ENCODE measurements at places on chromosomes 6 and 20.

DNA sequence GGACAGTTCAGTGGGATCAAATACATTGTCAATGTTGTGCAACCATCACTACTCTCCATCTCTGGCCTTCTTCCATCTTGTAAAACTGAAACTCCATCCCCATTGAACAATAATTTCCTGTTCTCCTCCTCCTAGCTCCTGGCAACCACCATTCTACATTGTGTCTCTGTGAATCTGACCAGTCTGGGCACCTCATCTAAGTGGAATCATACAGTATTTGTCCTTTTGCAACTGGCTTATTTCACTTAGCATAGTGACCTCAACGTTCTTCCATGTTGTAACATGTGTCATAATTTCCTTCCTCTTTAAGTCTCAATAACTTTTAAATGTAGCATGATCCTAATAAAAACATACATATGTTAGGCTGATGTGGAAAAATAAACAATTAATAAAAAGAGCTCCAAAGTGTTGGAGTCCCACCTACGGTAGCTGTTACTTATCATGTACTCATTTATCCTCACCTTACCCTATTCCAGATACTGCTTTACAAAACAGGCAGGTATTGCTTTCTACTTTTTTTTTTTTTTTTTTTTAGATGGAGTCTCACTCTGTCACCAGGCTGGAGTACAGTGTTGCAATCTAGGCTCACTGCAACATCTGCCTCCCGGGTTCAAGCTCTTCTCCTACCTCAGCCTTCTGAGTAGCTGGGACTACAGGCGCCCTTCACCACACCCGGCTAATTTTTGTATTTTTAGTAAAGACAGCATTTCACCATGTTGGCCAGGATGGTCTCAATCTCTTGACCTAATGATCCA lies 91.9 kb downstream of the TNFAIP3 start:
- DNase-seq: no peak
- H3K4me3 ChIP-seq: no peak overlapping the region
- H3K4me1 ChIP-seq: no peaks in the 10 kb centered on the region
- H3K27me3 ChIP-seq: no peaks in the 10 kb centered on the region

- no peak overlapping the region for H3K4me3 ChIP-seq
- peaks cover 45% of the 10 kb centered on the region for H3K4me1 ChIP-seq
- peak; percentile 78 for DNase-seq
- H3K27ac ChIP-seq: peak overlapping the region; percentile 54
Observed at GRCh38 chr6:57262901-57263694, 41.0 kb upstream of the RAB23 start.

DNA sequence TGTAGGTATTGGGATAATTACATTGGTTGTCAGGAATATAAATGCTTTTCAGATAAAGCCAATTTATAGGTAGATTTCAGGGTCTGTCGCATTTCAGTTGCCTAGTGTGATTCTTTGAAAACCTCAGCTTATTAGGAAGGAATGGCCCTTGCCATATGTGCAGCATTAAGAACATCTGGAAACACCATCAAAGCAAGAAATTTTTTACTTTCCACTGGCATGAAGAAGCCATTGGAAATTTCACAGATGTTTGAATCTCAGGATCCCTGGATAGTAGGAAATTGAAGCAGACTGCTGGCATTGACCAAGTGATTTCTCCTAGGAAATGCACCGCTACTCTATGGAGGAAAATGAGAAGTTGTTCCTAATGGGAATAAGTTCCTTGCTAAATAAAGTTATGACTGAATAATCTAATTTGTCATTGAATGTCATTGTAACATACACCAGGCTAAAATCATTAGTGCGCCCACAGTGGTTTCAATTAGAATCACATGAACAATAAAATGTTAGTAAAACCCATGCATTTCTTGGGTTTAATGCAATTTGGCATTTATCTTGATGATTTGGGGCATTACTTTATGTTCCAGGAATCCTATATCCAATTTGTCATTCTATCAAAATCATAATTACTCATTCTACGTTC lies 950.1 kb downstream of the EPHA7 start:
- no peaks in the 10 kb centered on the region for H3K4me1 ChIP-seq
- H3K27me3 ChIP-seq: no peaks in the 10 kb centered on the region
- no peaks in the 10 kb centered on the region for H3K36me3 ChIP-seq
- no peak for DNase-seq

- no peaks in the 10 kb centered on the region for H3K36me3 ChIP-seq
- H3K4me3 ChIP-seq: no peak overlapping the region
- no peak overlapping the region for H3K27ac ChIP-seq
- no peak for DNase-seq
- peaks cover 6% of the 10 kb centered on the region for H3K4me1 ChIP-seq
Observed at GRCh38 chr6:51302431-51302830, 483.8 kb downstream of the TFAP2B start.

DNA sequence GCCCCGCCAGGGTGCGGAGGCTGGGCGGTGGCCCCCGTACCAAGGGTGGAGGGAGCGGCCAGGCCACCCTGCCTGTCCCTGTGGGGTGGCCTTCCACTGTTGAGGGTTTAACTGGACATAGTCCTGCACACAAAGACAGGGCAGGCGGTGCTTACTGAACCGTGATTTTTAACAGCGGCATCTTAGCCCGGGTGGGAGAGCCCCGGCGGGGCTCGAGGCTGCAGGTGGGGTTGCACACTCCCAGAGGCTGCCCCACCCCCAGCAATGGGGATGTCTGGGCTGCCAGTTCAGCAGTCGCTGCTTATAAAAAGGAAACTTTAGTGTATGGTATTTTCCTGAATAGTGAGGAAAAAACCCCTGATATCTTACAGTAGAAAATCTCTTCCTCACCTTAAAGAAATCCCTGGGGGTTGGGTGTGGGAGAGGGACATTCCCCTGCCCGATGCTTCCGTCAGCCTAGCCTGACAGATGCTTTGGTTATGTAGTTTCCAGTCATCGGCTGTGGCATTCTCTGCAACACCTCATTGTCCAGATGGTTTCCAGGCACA lies 79.4 kb downstream of the IRF4 start:
- H3K36me3 ChIP-seq: no peaks in the 10 kb centered on the region
- H3K4me1 ChIP-seq: no peaks in the 10 kb centered on the region
- H3K27ac ChIP-seq: no peak overlapping the region
- peaks cover 19% of the 10 kb centered on the region for H3K27me3 ChIP-seq

GRCh38 chr20:38729767-38730166 lies 5.5 kb downstream of the SLC32A1 start:
- DNase-seq: no peak
- no peak overlapping the region for H3K4me3 ChIP-seq
- peaks cover 4% of the 10 kb centered on the region for H3K4me1 ChIP-seq
- H3K27ac ChIP-seq: no peak overlapping the region

DNA sequence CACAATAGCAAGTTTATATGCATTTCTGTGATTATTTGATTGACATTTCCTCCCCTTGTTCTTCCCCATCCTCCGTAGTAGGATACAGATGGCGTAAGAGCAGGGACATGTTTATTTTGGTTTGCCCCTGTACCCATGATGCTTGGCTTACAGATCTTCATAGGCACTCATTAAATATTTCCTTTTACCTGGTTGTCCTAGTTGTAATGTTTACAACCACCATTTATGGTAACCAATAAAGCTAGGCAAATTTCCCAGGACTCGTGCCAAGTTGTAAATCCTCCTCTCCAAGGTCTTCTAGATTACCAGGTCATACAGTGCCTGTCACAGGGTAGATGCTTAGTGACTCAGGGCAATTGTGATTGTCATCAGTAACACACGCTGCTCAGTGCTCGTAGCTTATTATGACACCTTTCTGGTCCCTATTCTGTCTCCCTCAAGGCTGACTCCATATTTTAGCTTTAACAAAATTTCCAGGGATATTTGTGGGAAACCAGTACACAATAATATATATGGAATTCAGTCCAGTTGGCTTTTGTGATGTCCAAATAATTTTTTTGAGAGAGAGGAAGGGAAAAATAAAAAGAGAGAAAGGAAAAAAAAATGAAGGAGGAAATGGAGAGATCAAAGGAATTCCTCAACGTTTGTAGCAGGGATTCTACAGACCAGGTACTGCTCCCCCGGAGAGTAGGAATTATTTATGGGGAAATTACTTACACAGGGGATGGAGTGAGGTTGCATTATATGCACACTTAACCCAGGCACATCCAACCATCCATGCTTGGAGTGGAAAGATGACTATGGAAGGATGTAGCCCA lies 24.6 kb downstream of the CYP24A1 start:
- no peak overlapping the region for H3K4me3 ChIP-seq
- H3K27ac ChIP-seq: peak overlapping the region; percentile 7
- peaks cover 24% of the 10 kb centered on the region for H3K4me1 ChIP-seq
- peak; percentile 100 for DNase-seq
- no peaks in the 10 kb centered on the region for H3K36me3 ChIP-seq

DNA sequence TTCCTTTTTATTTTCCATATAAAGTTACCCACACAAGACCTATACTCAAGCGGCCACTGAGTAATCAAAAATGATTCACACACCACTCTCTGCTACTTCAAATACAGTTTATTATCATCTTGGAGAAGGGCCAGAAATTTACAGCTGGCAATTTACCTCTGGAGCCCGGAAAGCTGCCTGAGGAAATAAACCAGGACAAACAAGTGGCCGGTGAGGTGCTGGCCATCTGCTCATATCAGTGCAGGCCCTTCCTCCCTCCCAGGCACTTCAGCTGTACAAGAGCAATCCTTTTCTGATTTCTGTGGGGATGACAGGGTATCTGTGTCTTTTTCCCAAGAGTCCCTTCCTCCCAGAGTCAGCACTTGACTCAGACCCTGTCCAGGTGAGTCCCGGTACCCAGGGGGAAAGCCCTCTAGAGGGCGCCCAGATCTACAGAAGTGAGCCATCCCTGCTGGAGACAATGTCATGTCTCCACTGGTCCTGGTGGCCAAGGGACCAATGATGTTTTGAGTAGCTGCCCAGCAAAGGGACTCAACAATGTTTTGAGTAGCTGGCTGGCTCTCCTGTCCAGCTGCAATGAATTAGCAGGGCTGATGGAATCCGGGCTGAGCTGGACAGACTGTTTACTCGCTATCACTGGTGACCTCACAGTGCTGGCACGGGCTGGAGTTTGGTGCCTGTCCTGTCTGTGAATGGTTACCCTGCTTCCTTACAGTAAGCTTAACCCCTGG lies 23.6 kb downstream of the LRP11 start:
- H3K4me1 ChIP-seq: peaks cover 53% of the 10 kb centered on the region
- H3K27ac ChIP-seq: peak overlapping the region; percentile 54
- H3K36me3 ChIP-seq: no peaks in the 10 kb centered on the region
- H3K27me3 ChIP-seq: no peaks in the 10 kb centered on the region

DNA sequence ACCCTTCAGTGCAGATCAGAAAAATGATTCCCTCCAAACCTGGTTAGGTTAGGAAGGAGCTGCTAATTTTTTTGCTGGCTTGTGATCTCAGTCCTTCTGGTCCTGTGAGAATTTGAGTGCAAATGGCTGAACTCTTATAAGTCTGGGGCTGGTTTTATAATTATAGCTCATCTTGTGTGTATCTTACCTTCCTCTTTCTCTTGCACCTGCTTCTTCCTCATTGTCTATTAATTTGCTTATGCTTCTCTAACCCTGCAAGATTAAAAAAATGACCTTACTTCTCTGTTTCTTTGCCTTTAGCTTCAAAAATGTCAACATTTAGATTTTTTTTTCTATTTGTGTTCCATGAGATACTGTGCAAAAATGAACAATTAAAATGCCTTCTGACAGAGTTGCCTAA lies 576.2 kb downstream of the DHX35 start:
- DNase-seq: no peak
- no peaks in the 10 kb centered on the region for H3K4me1 ChIP-seq
- H3K4me3 ChIP-seq: no peak overlapping the region
- H3K27me3 ChIP-seq: no peaks in the 10 kb centered on the region
- H3K36me3 ChIP-seq: no peaks in the 10 kb centered on the region

GRCh38 chr6:3291987-3292386 lies 33.2 kb downstream of the PSMG4 start:
- peaks cover 13% of the 10 kb centered on the region for H3K4me1 ChIP-seq
- no peaks in the 10 kb centered on the region for H3K36me3 ChIP-seq
- H3K27me3 ChIP-seq: no peaks in the 10 kb centered on the region

- H3K4me3 ChIP-seq: peak overlapping the region; percentile 83
- no peaks in the 10 kb centered on the region for H3K36me3 ChIP-seq
- H3K27ac ChIP-seq: 0 out of 2 replicates have a peak overlapping the region, but pooled peaks have one; percentile 72
- no peaks in the 10 kb centered on the region for H3K27me3 ChIP-seq
- DNase-seq: peak; percentile 36
- peaks cover 7% of the 10 kb centered on the region for H3K4me1 ChIP-seq
Observed at GRCh38 chr6:32852844-32853540, 512 bp downstream of the TAP1 start.

GRCh38 chr6:69848552-69848951 lies 17.8 kb upstream of the COL19A1 start:
- H3K36me3 ChIP-seq: no peaks in the 10 kb centered on the region
- H3K4me3 ChIP-seq: no peak overlapping the region

GRCh38 chr6:34015586-34015985 lies 130.3 kb downstream of the GRM4 start:
- DNase-seq: no peak
- no peak overlapping the region for H3K4me3 ChIP-seq
- H3K36me3 ChIP-seq: no peaks in the 10 kb centered on the region
- no peak overlapping the region for H3K27ac ChIP-seq
- H3K27me3 ChIP-seq: peaks cover 26% of the 10 kb centered on the region

- no peak for DNase-seq
- H3K4me1 ChIP-seq: no peaks in the 10 kb centered on the region
- no peaks in the 10 kb centered on the region for H3K27me3 ChIP-seq
- H3K36me3 ChIP-seq: no peaks in the 10 kb centered on the region
- H3K4me3 ChIP-seq: no peak overlapping the region
Observed at GRCh38 chr6:118825661-118826060, 68.3 kb upstream of the ASF1A start.

DNA sequence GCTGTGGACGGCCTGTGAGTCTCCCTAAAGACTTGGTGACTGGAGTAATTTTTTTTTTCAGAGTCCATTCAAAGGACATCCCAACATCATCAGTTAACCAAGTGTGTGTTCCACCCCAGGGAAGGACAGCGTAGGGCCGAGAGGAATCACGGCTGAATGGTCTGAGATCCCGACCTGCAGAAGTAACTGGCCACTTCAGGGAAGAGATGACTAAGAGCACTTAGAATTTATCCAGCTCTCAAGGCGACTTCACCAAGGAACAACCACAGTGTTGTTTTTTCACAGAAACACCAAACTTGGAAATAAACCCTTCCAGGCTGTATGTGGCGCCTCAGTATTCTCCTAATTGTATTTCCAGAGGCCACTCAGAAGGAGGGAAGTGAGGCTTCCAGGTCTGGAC lies 231.6 kb downstream of the FNDC1 start:
- H3K36me3 ChIP-seq: no peaks in the 10 kb centered on the region
- H3K27ac ChIP-seq: no peak overlapping the region
- no peak overlapping the region for H3K4me3 ChIP-seq
- H3K4me1 ChIP-seq: no peaks in the 10 kb centered on the region

- peaks cover 7% of the 10 kb centered on the region for H3K4me1 ChIP-seq
- no peak overlapping the region for H3K4me3 ChIP-seq
- no peaks in the 10 kb centered on the region for H3K27me3 ChIP-seq
Observed at GRCh38 chr6:35219683-35220326, 6.0 kb downstream of the SCUBE3 start.

- no peaks in the 10 kb centered on the region for H3K36me3 ChIP-seq
- DNase-seq: no peak
- H3K27me3 ChIP-seq: no peaks in the 10 kb centered on the region
- no peak overlapping the region for H3K27ac ChIP-seq
Observed at GRCh38 chr6:34941421-34941820, 52.4 kb downstream of the ANKS1A start.

- H3K4me3 ChIP-seq: no peak overlapping the region
- no peaks in the 10 kb centered on the region for H3K36me3 ChIP-seq
- no peak overlapping the region for H3K27ac ChIP-seq
Observed at GRCh38 chr6:71127374-71127773, 161.2 kb upstream of the OGFRL1 start.

All from PC-3 (cell line).